Kidney glomerular epithelial cell (primary cell): ENCODE measurements at places on chromosomes 16 and 17.

DNA sequence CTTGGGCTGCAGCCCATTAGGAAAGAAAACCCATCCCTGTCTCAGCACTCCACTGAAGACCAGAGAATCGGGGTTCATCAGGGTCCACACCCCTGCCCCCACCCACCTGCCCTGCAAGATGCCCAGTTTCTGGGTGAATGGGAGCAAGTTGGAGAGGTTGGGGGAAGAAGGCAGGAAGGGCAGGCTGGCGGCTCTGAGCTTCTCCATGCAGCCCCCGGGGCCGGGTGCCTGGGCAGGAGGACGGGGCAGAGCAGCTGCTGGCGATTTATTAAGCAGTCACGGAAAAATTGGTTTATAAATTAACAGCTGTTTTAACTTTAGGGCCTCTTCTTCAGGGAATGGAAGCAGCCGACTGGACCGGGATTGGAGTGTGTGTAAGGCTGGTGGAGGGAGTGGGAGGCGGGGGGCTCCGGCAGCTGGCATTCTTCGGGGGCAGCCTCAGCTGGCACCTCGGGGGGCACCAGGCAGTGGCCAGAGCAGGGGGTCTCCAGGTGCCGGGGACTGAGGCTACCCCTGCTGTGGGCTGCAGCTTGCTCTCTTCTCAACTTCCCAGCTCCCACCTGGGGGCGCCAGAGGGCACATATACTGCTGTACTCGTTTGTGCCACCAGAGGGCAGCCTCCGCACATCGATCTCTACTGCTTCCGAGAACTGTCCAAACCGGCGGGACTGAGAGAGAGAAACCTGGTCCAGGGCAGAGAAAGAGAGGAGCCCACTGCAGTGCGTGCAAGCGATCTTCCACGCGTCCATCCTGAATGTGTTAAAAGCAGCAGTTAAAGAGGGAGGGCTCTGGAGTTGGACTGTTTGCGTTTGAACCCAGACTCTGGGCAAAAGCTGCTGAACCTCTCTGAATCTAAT lies 5.0 kb upstream of the PPP1R1B start:
- DNase-seq = peak; percentile 56

DNA sequence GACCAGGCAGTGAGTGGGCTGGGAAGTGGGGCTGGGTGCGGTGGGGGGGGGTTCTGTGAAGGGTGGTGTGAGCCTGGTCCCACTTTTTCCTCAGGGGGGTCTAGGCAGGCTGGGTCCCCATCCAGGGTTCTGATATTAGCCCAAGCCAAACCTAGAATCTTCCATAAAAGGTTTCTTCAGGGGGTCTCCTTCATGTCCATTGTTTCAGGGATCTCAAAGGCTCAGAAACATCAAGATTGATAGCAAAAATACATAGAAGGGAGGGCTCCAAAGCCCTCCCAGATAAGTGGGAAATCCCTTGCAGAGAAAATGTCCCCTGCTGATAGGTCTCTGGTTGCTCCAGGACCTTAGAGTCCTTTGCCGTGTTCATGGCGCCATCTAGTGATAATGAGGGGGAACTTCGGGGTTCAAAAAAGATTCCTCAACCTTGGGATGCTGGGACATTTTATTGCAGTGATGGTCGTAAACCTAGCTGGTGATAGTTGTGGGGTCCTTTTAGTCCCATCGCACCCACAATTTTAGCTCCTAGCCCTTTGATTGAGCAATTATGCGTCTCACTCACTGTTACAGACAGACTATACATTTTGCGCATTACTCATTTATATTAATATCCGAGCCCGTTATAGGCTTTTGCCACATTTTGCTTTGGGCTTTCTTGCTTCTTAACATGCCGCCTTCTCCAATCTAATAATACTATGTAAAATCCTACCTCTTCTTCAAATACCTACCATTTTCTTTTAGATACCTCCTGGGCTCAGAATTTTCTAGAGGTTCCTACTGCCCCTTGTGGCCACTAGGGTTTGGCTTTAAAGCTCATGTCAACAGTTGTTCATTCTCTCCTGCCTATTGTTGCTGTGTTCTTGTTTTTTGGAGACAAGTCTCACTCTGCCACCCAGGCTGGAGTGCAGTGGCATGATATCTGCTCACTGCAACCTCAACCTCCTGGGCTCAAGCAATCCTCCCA lies 35.1 kb downstream of the IGF2BP1 start:
- peak; percentile 59 for DNase-seq

GRCh38 chr16:66649636-66650205 lies 45.2 kb downstream of the CMTM3 start:
- no peak for DNase-seq

DNA sequence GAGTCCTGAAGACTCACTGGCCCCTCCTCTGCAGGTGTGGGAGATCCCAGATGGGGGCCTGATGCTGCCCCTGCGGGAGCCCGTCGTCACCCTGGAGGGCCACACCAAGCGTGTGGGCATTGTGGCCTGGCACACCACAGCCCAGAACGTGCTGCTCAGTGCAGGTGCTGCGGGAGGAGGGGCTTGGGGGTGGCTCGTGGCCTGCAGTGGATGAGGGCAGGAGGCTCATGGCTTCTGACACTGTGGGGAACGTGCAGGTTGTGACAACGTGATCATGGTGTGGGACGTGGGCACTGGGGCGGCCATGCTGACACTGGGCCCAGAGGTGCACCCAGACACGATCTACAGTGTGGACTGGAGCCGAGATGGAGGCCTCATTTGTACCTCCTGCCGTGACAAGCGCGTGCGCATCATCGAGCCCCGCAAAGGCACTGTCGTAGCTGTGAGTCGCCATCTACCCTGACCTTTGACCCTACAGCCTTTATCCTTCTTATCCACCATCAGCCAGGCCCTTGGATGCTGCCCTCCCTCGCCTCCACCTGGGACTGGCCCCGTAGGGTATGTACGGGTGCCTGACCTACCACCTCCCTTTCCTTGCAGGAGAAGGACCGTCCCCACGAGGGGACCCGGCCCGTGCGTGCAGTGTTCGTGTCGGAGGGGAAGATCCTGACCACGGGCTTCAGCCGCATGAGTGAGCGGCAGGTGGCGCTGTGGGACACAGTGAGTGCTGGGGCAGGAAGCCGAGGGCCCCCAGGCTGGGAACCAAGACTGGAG lies 3.6 kb downstream of the CORO1A start:
- DNase-seq = no peak

DNA sequence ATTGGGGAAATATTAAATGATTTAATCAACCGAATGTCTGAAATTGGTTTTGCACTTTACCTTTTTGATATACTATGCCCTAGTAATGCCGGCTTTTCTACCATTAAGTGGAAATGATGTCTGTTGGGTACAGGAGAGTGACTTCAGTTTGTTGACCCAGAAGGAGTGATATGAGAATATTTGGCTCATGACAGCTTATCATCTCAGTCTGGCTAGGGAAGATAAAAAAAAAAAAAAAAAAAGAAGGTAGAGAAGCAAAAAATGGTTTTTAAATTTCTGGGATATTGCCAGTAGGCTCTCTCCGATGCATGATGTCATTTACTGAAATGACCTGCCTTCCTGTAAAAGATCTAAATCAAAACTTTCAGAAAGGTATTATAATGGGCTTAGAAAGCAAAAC lies 69.0 kb downstream of the CNTNAP4 start:
- DNase-seq = no peak

- DNase-seq = no peak
These were observed 10.1 kb downstream of the KSR1 start for GRCh38 chr17:27466376-27466742.

DNA sequence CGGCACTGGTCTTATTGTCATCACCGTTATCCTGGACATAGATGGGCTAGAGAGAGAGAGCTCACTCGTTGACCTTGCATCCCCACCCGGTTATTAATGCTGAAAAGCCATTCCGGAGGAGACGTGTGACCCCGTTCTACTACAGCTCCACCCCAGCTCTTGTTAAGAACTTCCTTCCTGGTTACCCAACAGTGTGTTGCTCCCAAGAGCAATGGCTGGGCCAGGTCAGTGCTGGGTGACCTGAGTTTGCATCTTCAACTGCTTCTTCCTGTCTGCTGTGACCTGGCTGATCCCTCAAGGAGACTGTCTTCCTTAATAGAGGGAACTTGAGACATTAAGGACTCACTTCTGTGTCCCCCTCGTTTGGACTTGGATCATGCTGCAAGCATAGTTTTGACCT lies 96.1 kb upstream of the SDK2 start:
- DNase-seq = no peak
